Left renal pelvis (tissue), 4 donors: ENCODE measurements at places on chromosomes 5 and 9. TPM values are rescaled to one million over a fixed set of nuclear protein-coding genes. Genes with fewer than 3 reads are reported as not detected.

INSL6 gene
- 0.29 TPM for polyA plus RNA-seq

SPINK7 gene
- not detected for polyA plus RNA-seq

FAXDC2 gene
- 45.3 TPM for polyA plus RNA-seq

PHF24 gene
- 0.24 TPM for polyA plus RNA-seq

CBY3 gene
- 0.26 TPM for polyA plus RNA-seq

LRRC70 gene
- polyA plus RNA-seq = 7.8 TPM

EPB41L4B gene
- polyA plus RNA-seq = 22.2 TPM

ANKRD33B gene
- 1.5 TPM for polyA plus RNA-seq

SH3RF2 gene
- 6.1 TPM for polyA plus RNA-seq

PCDHGA9 gene
- polyA plus RNA-seq = 7.0 TPM

IL3 gene
- not detected for polyA plus RNA-seq

ARL10 gene
- polyA plus RNA-seq = 11.2 TPM

DMAC1 gene
- 81.5 TPM for polyA plus RNA-seq

DNA sequence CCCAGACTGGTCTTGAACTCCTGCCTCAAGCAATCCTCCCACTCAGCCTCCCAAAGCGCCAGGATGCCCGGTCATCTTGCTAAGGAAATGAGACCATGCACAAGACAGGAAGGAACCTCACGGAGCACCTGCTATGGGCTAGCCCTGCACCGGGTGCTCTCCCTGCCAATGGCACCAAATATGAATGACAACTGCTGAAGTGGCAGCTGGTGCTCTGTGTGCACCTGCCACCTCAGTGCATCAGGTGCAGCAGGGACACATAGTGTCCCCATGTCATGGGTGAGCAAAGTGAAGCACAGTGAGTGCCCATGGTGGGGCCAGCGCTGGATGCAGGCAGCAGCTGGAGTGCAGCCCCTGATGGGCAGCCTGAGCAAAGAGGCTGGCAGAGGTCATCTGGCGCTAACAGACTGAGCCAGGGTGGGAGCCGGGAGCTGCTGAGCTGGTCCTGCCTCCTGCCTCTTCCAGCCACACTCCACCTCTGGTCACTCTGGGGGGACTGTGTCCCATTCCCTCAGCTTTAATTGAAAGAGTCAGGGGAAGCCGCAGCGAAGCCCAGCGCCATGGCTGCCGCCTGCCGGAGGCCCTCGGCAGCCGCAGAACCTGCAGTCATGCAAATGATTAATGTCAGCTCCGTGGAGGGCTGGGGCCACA, 46.4 kb downstream of the BARX1 start:
- DNase-seq = peak; percentile 18

- peak; percentile 16 for DNase-seq
Measured at GRCh38 chr5:108700930-108701329, 46.8 kb upstream of the FER start.

DNA sequence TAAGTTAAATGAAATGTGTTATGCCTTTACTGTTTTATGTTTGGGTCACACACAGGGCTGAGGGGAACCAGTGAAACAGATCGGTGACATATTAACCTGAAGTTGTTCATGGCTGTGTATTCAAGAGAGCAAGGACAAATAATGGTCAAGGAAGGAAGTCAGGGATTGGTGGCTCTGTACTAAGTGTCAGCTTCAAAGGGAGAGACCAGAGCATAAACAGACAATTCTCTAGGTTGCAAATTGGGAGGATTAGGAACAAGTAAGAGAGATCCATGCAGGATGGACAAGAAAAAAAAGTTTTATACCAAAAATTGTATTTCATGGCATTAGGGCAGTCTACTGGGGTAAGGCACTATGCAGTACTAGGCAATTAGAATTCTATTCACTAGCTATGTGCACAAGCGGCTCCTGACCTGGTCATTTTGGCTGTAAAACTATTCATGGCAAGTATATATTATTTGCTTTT, 156.3 kb downstream of the PLPPR1 start:
- peak; percentile 14 for DNase-seq

DNA sequence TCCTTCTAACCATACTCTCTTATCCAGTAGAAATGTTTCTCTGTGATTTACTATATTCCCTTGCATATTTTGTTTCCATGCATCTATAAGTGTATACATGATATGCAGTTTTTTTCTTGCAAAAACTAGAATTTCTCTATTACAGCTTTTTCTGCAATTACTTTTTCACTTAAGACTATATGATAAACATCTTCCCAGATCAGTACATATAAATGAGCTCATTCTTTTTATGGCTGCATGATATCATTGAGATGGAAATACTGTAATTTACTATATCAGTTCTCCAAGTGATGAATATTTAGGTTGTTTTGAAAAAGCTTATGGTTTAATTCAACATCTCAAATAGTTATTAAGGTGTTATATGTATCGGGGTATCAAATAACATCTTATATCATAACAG, 18.1 kb upstream of the ZNF608 start:
- no peak for DNase-seq

DNA sequence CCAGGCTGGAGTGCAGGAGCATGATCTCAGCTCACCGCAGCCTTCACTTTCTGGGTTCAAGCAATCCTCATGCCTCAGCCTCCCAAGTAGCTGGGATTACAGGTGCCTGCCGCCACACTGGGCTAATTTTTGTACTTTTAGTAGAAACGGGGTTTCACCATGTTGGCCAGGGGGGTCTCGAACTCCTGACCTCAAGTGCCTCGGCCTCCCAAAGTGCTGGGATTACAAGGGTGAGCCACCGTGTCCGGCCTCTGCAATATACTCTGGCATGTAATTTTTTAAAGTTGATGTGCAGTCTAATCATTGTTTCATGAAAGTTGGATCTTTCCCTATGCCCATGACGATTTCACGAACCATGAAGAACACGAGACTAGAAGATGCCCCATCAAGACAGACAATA, 28.6 kb upstream of the PPP1R26 start:
- DNase-seq = no peak

GRCh38 chr9:74577956-74578355, 80.8 kb downstream of the RORB start:
- DNase-seq = no peak

- no peak for DNase-seq
Measured at GRCh38 chr5:73119451-73120157, 771 bp upstream of the TMEM171 start.

- no peak for DNase-seq
Measured at GRCh38 chr9:106966481-106966880, 103.5 kb downstream of the ZNF462 start.

DNA sequence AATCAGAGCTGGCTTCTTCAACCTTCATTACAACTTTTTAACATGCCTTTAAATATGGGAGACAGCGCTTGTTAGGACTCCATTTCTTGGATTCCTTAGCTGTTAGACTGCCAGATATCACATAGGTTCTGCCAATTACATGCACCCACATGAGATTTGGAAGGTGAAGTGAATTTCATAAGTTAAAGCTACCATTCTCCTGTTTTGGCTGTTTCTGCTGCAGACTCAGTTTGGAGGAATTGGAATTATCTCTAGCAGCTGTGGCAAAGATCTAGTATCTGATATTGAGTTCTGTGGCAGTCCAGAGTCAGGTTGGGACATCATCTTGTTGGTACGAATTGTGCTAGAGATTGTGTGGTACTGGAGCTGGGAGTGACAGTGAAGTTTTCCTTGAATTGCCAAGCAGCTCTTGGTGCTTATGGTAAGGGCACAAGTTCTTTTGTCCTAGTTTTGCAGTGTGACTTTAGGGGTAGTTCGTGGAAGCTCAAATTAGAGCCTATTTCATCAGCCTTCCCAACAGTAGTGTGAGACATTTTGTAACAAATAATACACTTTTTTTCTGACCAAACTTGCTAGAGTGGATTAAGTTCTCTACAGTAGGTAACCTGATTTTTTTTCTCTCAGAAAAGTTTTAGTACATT, 9.1 kb upstream of the PJA2 start:
- DNase-seq = no peak

GRCh38 chr9:99398241-99398640, 176.2 kb downstream of the SEC61B start:
- no peak for DNase-seq

GRCh38 chr9:129839324-129840023, 4.2 kb downstream of the USP20 start:
- no peak for DNase-seq

DNA sequence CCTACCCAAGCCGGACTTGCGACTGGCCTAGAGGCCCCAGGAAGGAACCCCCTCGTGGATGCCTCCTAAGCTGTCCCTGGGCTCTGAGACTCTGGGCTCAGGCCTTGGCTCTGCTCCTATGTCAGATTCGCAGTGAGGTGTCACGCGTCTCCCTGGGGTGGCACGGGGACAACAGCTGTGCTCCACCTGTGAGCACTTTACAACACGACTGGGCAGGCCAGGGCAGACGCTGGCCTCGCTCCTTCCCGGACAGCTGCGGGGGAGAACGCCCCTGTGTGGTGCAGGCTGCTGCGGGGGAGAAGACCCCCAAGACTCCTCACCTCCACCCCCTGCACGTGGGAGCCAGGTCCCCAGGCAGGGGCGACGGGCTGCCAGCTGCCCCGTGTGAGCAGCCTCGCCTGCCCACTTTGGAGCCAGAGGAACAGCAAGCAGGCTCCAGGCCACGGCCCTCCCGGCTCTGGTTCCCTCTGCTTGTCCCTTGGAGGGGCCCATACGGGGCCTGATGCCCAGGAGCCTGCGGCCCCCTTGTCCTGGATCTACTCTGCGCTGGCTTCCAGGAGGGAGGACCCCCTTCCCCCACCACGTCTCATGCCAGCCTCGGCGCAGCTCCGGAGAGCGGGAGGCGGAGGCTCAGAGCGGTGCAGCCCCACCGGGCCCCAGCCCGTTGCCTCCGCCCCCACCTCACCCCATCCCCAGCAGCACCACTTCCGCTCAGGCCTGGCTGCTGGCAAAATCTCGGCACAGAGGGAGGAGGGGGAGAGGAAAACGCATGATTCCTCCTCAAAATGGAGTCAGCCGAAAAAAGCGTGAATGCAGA, 36.0 kb downstream of the SARDH start:
- DNase-seq = no peak

DNA sequence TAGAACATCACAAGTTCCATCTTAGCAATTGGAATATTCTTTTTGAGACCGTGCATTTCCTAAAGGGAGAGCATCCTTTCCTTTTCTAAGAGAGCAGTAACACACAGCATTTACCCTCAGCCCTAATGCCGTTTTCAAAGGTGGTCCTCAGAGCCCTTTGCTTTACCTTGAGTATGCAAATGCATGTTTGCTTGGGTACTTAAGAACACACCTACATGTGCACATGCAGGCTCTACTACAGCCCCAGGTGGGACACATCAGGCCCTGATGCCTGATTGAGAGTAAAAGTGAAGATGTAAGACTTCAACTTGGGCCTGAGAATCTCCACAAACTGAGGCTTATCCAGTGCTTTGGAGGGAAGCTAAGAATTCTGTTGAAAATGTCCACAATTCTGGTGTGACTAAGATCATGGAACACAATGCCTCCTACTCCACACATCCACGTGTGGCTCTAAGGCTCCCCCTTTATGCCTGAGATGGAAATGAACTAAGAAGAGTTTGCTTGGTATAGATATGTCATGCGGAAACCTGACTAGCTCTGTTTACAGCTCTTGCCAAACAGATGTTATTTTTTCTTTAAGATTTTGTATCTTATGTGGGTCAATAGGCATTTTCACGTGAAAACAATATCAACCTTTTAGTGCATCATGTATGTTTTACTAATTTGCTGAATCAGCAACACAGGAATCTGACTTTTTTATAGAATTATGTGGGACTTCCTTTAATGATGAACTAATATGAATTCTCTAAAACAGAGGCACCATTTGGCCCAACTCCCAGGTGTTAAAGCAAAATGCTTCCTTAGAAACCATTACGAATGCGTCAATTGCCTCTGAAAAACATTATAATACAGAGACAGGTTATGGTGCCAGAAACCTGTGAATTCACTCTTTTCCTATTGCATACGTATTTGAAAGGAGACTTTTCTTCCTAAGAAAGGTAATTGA, 48.9 kb upstream of the SLC2A8 start:
- no peak for DNase-seq

GRCh38 chr5:35816881-35817521, 39.7 kb upstream of the IL7R start:
- DNase-seq = no peak

GRCh38 chr9:133120501-133121197, 391 bp downstream of the RALGDS start:
- DNase-seq = no peak

DNA sequence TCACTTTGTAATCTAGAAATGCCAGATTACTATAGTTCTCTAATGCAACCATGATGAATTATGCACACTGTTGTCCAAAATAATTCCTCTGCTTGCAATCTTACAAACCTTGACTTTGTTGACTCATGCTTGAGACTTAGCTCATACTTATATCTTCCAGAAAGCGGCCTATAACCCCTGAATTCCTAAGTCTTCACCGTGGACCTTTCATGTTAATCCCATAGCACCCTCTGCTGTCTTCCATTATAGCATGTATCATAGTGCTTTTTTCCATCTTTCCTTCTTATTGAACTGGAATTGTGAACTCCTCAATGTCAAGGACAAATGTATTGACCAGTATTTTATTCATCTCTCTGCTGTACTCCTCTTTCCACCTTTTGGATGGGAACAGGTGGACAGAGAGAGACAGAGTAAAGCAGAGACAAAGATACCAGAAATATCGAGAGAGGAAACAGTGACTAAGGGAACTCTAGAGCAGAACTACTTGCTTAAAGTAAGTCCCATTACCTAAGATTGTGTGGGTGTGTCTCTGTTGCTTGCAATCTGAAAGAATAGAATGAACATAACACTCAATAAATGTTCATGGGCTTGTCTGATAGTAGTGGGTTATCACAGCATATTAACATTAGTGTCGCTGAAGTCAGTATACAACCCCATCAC, 110.0 kb downstream of the LURAP1L start:
- no peak for DNase-seq

DNA sequence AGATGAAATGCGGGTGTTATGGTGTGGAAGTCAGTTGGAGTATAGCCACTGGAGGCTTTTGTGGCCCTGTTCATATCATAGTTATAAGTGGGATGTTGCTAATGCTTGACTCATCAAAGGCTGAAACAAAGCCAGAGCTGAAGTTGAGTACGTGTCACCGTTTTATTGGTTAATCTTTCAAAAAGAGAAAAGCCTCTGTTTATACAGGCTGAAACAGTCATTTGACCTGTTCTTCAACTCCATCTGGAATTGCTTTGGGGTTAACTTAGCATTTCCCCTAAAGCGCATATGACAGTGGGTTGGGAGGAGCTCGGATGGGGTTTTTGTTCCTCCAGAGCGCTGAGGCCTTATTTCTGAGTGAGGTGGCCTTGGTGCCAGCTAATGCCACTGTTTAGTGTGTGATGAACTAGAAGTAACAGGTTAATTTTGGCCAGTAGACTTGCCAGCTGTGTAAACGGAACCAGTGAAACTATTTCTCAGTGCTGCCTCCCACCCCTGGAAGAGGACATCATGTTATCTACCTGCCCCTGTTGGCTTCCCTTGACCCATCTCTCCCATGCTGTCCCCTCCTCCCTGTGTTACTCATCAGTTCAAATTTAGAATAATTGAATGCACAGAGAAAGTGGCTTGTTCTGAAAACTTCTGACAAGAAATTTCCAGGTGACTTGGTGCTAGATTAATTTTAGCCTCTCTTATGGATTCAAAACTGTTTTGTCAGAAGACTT, 34.2 kb downstream of the MTAP start:
- DNase-seq = no peak

DNA sequence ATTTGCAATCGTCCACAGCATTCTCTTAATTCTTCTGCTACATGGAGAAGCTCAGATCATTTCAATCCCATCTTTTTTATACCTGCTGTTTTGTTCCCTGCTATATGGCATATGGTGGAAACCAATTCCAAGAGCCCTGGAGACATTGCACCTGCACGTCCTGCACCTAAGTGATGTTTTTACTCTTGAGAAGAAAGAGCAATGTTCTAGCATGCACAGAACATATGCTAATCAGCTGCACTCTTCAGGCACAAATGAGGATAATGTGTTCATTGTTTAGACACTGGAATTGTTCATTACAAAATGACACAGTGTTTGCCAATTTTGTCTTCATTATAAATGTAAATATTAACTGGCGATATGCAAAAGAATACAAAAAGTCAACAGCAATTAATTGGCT, 935.8 kb downstream of the TLE4 start:
- no peak for DNase-seq
